ENCODE measurements at places on chromosomes 6 and 20.

GRCh38 chr6:149233056-149233715, 84.3 kb upstream of the TAB2 start:
- no peak overlapping the region for H3K27ac ChIP-seq
- H3K4me3 ChIP-seq: no peak overlapping the region
- no peak for DNase-seq

DNA sequence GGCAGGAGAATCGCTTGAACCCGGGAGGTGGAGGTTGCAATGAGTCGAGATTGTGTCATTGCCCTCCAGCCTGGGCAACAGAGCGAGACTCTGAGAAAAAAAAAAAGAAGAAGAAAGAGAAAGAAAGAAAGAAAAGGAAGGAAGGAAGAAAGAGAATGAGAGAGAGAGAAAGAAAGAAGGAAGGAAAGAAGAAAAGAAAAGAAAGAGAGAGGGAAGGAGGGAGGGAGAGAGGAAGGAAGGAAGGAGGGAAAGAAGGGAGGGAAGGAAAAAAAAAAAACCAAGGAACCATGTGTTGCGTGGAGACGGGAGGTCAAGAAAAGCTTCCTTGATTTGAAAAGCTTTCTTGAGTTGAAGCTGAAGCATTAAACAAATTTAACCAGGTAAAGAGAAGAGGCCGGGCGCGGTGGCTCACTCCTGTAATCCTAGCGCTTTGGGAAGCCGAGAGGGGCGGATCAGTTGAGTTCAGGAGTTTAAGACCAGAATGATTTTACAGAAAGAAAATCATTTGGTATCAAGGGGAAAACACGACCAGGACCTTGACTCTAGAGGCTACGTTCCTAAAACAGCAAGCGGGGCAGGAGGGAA, 90.5 kb upstream of the PRSS16 start:
- H3K27me3 ChIP-seq: no peaks in the 10 kb centered on the region
- peak overlapping the region; percentile 4 for H3K27ac ChIP-seq
- peak overlapping the region; percentile 50 for H3K4me3 ChIP-seq
- H3K4me1 ChIP-seq: peaks cover 9% of the 10 kb centered on the region
- DNase-seq: no peak

DNA sequence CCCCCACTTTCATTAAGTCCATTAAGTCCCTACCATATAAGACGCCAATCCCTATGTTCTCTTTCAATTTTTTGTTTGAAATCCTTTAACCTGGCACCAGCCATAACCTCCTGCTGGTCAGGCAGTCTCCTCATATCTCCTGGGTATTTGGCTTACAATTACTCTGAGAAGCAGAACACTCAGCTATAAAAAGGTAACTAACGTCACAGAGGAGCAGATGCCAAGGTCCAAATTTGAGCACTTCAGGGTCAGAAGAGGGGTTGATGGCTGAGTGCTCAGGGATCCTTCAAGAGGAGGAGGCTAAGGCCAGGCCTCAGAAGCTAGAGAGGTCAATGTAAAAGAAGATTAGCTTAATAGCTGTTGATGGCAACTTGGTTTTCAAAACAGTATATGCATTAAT, 22.3 kb upstream of the RCAN2 start:
- H3K4me3 ChIP-seq: no peak overlapping the region
- no peaks in the 10 kb centered on the region for H3K27me3 ChIP-seq
- no peaks in the 10 kb centered on the region for H3K36me3 ChIP-seq
- peak overlapping the region; percentile 73 for H3K27ac ChIP-seq
- H3K4me1 ChIP-seq: peaks cover 67% of the 10 kb centered on the region

DNA sequence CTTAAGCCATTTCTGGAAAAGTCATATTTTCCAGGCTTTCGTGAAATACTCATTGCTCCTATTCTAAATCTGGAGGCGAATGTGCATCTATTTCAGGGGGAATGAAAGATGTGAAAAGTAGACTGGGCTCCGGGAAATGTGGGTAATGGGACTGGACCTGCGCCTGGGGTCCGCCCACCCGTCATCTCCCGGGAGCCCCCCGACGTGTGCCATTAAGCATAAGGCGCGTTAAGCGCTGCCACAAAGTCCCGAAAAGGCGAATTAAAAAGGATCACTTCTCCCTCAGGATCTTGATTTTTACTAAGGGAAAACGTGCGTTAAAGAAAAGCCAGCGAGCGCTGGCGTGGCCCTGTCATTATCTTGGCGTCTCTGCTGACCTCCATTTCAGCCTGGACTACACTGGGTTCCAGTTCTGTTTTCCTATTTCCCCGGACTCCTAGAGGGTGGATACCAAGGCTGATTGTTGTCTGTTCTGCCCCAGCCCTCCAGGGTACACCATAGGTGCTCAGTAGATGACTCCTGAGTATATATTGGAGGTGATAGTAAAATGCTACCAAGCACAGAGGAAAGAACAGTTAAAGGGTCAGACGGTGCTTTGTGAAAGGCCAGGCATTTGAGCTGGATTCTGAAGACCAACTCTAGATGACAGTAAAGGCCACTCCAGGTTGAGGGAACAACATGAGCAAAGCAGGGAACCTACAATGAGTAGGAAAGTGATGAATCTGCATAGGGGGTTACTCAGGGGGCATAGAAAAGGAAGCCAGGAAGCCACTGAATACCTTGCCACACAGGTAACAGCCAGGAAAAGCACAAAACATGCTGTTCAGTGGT, 89.2 kb upstream of the ARID1B start:
- H3K36me3 ChIP-seq: no peaks in the 10 kb centered on the region
- H3K27me3 ChIP-seq: no peaks in the 10 kb centered on the region
- peak overlapping the region; percentile 87 for H3K27ac ChIP-seq

- peaks cover 44% of the 10 kb centered on the region for H3K4me1 ChIP-seq
- DNase-seq: no peak
- H3K27ac ChIP-seq: peak overlapping the region; percentile 58
- H3K36me3 ChIP-seq: peaks cover 22% of the 10 kb centered on the region
Observed at GRCh38 chr6:56555438-56555872, 87.2 kb downstream of the DST start.

GRCh38 chr6:74343804-74344203, 647.8 kb downstream of the CD109 start:
- no peaks in the 10 kb centered on the region for H3K27me3 ChIP-seq
- no peak for DNase-seq
- no peaks in the 10 kb centered on the region for H3K4me1 ChIP-seq
- no peak overlapping the region for H3K27ac ChIP-seq
- H3K4me3 ChIP-seq: no peak overlapping the region

DNA sequence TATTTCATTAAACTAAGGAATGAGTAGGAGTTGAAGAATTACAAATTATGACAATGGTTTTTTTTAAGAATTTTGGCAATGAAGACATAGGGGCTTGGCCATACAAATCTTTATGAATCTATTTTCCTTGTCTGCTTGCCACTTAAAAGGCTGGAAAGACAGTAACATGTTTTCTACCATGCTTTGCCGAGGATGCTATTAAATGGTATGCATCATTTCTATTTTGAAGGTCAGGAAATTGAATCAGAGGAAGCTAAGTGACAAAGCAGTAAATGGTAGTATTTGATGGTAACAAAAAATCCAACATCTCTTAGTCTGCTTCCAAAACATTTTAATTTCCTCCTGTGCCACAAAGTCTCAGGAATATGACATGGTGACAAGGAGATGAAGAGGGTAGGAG, 287.2 kb downstream of the RFPL4B start:
- H3K27ac ChIP-seq: no peak overlapping the region
- H3K4me3 ChIP-seq: no peak overlapping the region
- H3K36me3 ChIP-seq: no peaks in the 10 kb centered on the region
- H3K27me3 ChIP-seq: no peaks in the 10 kb centered on the region

GRCh38 chr6:155154158-155154830, 109.5 kb upstream of the CLDN20 start:
- peak overlapping the region; percentile 24 for H3K27ac ChIP-seq
- no peak overlapping the region for H3K4me3 ChIP-seq
- H3K36me3 ChIP-seq: no peaks in the 10 kb centered on the region
- peaks cover 14% of the 10 kb centered on the region for H3K4me1 ChIP-seq
- no peaks in the 10 kb centered on the region for H3K27me3 ChIP-seq

GRCh38 chr6:50842446-50842845, 23.8 kb downstream of the TFAP2B start:
- no peaks in the 10 kb centered on the region for H3K36me3 ChIP-seq
- no peak overlapping the region for H3K4me3 ChIP-seq
- peaks cover 93% of the 10 kb centered on the region for H3K27me3 ChIP-seq
- DNase-seq: no peak

- H3K4me3 ChIP-seq: no peak overlapping the region
- H3K27me3 ChIP-seq: no peaks in the 10 kb centered on the region
- no peak overlapping the region for H3K27ac ChIP-seq
- H3K36me3 ChIP-seq: no peaks in the 10 kb centered on the region
- no peaks in the 10 kb centered on the region for H3K4me1 ChIP-seq
Observed at GRCh38 chr6:129921169-129921817, 60.2 kb upstream of the TMEM244 start.

DNA sequence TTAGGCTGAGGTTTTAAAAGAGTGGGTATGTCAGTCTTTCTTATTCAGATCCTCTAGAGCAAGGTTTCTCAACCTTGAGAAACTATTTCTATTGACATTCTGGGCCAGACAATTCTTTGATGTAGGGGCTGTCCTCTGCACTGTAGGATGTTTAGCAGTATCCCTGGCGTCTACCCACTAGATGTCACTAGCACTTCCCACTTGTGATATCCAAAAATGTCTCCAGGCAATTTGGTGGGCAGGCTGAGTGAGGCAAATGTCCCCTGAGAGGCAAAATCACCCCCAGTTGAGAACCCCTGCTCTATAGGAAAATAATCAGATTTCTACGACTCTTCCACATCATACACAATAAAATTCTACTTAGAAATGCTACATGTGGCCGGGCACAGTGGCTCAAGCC, 7.7 kb upstream of the ZKSCAN8 start:
- peaks cover 30% of the 10 kb centered on the region for H3K4me1 ChIP-seq
- H3K36me3 ChIP-seq: peaks cover 13% of the 10 kb centered on the region
- H3K27ac ChIP-seq: no peak overlapping the region
- H3K27me3 ChIP-seq: no peaks in the 10 kb centered on the region
- no peak for DNase-seq
- H3K4me3 ChIP-seq: no peak overlapping the region

DNA sequence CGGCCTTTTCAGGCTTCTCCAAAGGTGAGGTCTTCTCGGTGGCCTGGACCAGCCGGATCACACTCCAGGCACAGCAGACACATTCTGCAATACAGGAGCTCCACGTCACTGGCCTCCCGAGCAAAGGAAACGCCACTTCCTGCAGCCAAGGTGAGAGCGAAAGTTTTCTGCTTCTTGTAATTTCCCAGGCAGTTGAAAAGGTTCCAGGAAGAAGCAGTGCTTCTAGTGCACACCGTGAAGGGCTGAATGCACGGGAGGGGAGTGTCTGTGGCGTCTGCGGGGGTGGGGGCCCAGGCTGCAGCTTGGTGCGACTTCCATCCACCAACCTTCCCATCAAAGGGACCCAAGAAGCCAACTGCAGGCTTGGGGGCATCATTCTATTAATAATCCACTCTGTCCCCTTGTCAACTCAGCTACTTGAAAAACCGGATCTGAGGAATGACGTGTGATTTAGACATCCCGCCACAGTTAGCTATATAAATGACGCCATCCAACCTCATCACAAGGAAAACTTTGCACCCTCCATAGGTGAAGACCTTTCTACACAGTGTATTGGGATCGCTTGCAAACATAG, 61.1 kb downstream of the NFATC2 start:
- no peak overlapping the region for H3K4me3 ChIP-seq
- no peaks in the 10 kb centered on the region for H3K27me3 ChIP-seq
- DNase-seq: peak; percentile 49
- H3K27ac ChIP-seq: no peak overlapping the region

GRCh38 chr6:82862543-82862942, 203.1 kb downstream of the UBE3D start:
- H3K4me1 ChIP-seq: no peaks in the 10 kb centered on the region
- DNase-seq: no peak
- no peak overlapping the region for H3K4me3 ChIP-seq
- no peaks in the 10 kb centered on the region for H3K36me3 ChIP-seq

- H3K4me3 ChIP-seq: no peak overlapping the region
- H3K36me3 ChIP-seq: no peaks in the 10 kb centered on the region
- DNase-seq: no peak
- H3K27ac ChIP-seq: no peak overlapping the region
- H3K4me1 ChIP-seq: no peaks in the 10 kb centered on the region
Observed at GRCh38 chr6:123940551-123940950, 136.9 kb downstream of the NKAIN2 start.

- peak overlapping the region; percentile 63 for H3K27ac ChIP-seq
- H3K4me3 ChIP-seq: no peak overlapping the region
- no peaks in the 10 kb centered on the region for H3K36me3 ChIP-seq
- peak; percentile 73 for DNase-seq
- peaks cover 10% of the 10 kb centered on the region for H3K4me1 ChIP-seq
Observed at GRCh38 chr6:37059344-37060194, 54.1 kb downstream of the FGD2 start.

DNA sequence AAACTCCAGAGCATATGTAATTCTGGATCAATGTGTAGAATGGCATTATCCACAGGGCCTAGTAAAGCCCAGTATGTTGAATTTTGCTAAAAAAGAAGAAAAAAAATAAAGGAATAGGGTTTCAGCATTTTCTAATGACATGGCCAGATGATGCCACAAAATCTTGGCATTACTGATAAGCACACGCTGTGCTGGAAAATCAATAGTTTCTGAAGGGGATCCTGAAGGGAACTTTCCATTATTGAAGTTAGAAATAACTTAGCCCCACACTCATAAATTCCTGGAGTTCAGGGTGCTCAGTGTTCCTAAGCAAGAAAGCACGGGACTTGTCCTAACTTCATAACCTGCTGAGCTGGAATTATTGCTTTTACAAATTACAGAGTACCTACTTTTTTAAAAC, 10.8 kb downstream of the TENT5A start:
- no peak overlapping the region for H3K4me3 ChIP-seq
- no peaks in the 10 kb centered on the region for H3K27me3 ChIP-seq
- H3K4me1 ChIP-seq: peaks cover 49% of the 10 kb centered on the region
- peaks cover 17% of the 10 kb centered on the region for H3K36me3 ChIP-seq

GRCh38 chr6:85913001-85913400, 270.3 kb upstream of the SYNCRIP start:
- H3K4me3 ChIP-seq: no peak overlapping the region
- no peaks in the 10 kb centered on the region for H3K36me3 ChIP-seq
- no peak overlapping the region for H3K27ac ChIP-seq
- no peak for DNase-seq

- peaks cover 92% of the 10 kb centered on the region for H3K4me1 ChIP-seq
- H3K27me3 ChIP-seq: no peaks in the 10 kb centered on the region
- H3K4me3 ChIP-seq: no peak overlapping the region
- no peak for DNase-seq
- no peaks in the 10 kb centered on the region for H3K36me3 ChIP-seq
Observed at GRCh38 chr20:10626896-10627295, 46.9 kb downstream of the JAG1 start.

DNA sequence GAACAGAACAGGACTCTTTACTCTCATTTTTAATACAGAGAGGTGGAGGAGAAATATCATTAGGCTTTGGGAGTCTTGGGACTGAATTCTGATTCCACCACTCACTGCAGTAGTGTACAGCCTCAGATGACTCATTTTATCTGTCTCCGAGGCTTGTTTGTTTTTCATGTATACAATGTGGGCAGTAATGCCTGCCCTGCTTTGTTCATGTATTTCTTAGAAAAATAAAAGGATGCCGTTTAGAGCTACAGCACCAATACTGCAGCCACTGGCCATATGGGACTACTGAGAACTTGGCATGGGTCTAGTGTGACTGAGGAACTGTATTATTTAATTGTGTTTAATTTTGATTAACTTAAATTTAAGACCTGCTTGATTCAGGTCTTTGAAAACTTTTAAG, 41.2 kb upstream of the JAG1 start:
- no peaks in the 10 kb centered on the region for H3K27me3 ChIP-seq
- H3K27ac ChIP-seq: no peak overlapping the region
- no peak for DNase-seq
- peaks cover 3% of the 10 kb centered on the region for H3K4me1 ChIP-seq
- H3K36me3 ChIP-seq: no peaks in the 10 kb centered on the region

Data from tibial artery (tissue), 4 donors.